ENCODE measurements at places on chromosomes 1 and 21.
A peak's percentile ranks its signal among the peaks of the same experiment; 100 is the strongest.

GRCh38 chr1:3338725-3339070, 115.8 kb upstream of the ARHGEF16 start:
- H3K27ac ChIP-seq: peak overlapping the region; percentile 9
- H3K27me3 ChIP-seq: no peaks in the 10 kb centered on the region
- DNase-seq: no peak
- H3K4me1 ChIP-seq: peaks cover 39% of the 10 kb centered on the region
- H3K36me3 ChIP-seq: no peaks in the 10 kb centered on the region

DNA sequence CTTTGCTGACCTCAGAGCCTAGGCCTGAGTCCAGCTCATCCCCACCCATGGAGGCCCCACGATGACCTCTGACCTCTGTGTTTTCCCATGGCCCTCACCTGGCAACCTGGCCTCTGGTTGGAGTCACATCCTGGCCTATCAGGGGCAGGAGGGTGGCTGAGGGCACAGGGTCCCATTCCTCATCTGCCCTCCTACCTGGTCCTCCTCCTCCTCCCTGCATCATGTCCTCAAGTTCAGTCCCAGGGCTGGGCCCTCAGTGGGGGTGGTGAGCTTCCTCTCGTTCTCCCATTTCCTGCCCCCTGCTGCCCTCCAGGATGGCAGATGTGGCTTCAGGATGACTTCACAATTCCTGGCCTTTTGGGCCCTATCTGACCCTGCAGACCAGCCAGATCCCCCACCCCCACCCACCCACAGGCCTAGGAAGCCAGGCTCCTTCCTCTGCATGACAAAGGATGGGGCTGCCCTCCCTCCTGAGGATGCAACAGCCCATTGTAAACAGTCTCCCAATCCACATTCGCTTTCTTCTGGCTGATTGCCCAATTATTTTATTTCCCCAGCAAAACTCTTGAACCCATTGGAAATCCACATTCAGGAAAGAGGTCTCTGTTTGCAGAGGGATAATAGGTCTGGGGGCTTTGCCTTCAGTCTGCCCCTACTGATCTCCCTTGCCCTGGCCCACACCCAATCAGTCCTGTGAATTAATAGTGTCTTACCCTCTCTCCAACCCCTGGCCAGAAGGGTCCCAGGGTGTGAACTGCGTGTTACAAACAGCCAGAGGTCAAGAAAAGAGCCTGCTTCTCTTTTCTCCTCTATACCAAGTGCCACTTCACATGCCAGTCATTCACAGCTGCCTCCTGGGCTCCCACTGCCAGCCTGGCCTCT, 10.3 kb upstream of the LEFTY1 start:
- H3K36me3 ChIP-seq: no peaks in the 10 kb centered on the region
- DNase-seq: no peak
- no peak overlapping the region for H3K4me3 ChIP-seq
- peaks cover 21% of the 10 kb centered on the region for H3K4me1 ChIP-seq

DNA sequence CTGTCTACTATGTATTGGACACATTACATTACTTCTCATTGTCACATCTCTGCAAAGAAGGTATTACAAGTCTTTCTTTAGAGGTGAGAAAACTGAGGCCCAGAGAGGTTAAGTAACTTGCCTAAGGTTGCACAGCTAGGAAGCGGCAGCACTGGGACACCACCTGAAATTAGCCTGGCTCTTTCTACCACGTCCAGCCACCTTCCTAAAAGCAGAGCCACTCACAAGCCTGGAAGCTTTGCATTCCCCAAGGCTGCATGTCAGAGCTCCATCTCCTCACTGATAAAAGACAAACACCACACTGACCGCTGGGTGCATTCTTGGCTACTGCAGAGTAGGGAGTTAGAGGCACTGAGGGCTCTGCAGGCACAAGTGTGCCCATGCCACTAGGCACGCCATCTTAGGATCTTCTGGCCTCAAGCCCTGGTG, 2.4 kb downstream of the CD247 start:
- no peaks in the 10 kb centered on the region for H3K4me1 ChIP-seq
- H3K27ac ChIP-seq: no peak overlapping the region
- no peaks in the 10 kb centered on the region for H3K27me3 ChIP-seq

DNA sequence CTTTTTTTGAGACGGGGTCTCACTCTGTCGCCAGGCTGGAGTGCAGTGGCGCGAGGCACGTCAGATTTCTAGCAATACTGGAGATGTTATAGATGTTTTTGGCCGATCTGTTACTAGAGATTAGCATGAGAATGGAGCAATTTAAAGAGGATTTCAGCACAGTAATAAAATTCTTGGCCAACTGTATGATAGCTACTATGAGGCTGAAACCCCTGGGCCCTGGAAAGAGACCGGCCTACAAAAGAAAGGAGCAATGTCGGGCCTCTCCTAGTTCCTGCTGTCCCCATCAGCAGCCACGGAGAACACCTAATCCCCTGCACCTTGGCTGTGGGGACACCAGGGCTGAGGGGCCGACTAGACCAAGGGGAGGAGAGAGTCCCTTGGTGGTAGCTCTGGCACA, 9.5 kb upstream of the GNPAT start:
- no peak for DNase-seq
- no peak overlapping the region for H3K27ac ChIP-seq
- peaks cover 36% of the 10 kb centered on the region for H3K4me1 ChIP-seq
- no peaks in the 10 kb centered on the region for H3K27me3 ChIP-seq

DNA sequence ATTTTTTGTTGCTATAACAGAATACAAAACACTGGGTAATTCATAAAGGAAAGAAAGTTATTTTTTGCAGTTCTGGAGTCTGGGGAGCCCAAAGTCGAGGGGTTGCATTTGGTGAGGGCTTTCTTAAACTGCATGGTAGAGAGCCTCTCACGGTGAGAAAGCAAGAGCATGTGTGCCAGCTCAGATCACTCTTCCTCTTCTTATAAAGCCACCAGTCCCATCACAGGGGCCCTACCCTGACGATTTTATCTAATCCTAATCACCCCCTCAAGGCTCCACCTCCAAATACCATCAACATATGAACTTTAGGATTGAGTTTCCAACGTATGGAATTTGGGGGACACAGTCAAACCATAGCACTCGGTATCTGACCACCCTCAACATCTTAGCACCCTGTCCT, 1.0 kb upstream of the STRIP1 start:
- no peaks in the 10 kb centered on the region for H3K27me3 ChIP-seq
- H3K36me3 ChIP-seq: peaks cover 8% of the 10 kb centered on the region
- H3K4me3 ChIP-seq: no peak overlapping the region
- peaks cover 39% of the 10 kb centered on the region for H3K4me1 ChIP-seq

DNA sequence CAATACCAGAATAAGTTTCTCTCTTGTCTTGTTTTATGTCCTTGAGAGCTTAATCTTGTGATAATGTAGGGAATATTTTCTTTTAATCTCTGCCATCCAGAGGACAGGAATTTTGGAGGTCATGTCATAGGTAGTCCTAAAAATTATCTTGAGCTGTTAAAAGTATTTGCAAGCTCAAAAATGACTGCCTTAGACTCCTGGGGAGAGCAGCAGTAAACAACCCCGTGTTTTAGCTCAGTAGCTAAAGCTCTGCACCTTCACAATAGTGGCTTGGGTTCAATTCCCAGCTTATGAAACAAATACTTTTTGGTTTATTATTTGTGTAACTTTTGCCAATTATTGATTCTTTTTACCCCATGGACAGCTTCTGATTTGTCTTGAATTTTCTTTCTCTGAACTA, 99.4 kb upstream of the OLFM3 start:
- no peak overlapping the region for H3K4me3 ChIP-seq
- no peaks in the 10 kb centered on the region for H3K36me3 ChIP-seq
- no peak for DNase-seq
- no peaks in the 10 kb centered on the region for H3K4me1 ChIP-seq

- DNase-seq: peak; percentile 46
- peaks cover 9% of the 10 kb centered on the region for H3K36me3 ChIP-seq
- H3K4me1 ChIP-seq: peaks cover 75% of the 10 kb centered on the region
- H3K4me3 ChIP-seq: no peak overlapping the region
Observed at GRCh38 chr1:204278958-204279357, 65.2 kb upstream of the GOLT1A start.

DNA sequence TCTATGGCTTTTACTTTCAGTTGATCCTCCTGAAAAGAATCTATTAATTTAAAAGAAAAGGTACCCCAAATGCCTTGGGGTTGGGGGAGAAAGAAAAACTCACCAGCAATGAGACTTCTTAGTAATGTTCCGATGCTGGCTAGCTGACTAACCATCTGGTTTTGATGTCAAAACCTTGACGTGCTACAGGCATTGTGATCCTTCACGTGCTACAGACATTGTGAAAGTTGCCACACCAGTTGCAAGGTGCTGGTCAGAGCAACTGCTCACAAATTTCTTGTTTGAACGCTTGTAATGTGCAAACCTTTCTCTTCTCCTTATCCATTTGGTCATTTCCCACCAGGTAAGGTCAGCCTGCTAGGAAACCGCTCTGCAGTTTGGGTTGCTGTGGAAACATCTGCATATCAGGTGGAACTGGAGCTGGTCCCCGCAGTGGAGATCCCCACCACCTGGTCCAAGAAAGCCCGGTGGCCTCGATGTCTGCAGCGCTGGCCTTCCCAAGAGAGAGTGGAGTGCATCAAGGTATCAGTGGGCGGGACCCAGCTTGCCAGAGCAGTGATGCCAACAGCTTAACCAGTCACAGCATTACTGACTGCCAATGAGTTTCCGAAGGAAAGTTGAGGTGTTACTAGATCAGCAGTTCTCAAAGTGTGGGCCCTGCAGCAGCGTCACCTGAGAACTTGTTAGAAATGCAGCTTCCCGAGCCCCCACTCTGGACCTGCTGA, 16.1 kb downstream of the MAB21L3 start:
- no peaks in the 10 kb centered on the region for H3K36me3 ChIP-seq
- H3K27me3 ChIP-seq: no peaks in the 10 kb centered on the region
- H3K4me1 ChIP-seq: no peaks in the 10 kb centered on the region
- no peak for DNase-seq
- no peak overlapping the region for H3K4me3 ChIP-seq
- H3K27ac ChIP-seq: no peak overlapping the region

DNA sequence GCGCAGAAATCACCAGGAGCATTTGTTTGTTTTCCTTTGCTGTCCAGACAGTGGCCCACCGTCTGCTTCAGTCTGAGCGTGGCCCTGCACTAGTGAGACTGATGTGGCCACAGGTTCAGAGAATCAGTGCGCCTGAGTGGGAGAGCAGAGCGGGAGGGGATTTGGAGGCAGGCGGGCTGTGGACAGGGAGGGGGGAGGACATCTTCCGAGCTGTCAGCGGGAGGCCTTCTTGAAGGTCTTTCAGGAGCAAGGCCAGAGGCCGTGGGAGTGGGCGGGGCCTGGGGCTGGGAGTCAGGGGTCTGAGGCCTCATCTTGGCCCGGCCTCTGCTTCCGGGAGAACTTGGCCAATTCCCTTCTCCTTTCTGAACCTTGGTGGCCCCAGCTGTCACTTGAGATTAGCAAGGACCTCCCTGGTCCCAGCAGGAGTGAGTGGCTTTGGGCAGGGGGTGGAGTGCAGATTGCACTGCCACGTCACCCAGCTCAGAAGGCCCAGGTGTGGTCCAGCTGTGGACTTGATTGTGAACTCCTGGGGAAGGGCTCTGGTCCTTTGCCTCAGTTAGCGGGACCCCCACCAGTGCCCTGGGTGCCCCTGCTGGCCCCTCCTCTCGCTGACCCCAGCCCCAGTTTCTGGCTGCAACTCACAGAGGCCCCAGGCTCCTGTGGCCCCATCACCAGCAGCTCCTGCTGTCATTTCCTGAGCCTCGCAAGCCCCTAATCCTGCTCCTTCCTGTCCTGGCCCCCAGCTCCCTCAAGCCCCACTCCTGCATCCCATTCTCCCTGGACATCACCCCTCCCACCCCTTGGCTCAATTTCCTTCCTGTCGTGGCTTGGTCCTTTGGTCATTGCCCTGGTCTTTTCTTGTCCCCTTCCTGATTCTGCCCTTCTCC, 8.4 kb downstream of the TNFRSF1B start:
- H3K4me3 ChIP-seq: no peak overlapping the region
- H3K27ac ChIP-seq: peak overlapping the region; percentile 93
- peaks cover 46% of the 10 kb centered on the region for H3K4me1 ChIP-seq
- DNase-seq: no peak

DNA sequence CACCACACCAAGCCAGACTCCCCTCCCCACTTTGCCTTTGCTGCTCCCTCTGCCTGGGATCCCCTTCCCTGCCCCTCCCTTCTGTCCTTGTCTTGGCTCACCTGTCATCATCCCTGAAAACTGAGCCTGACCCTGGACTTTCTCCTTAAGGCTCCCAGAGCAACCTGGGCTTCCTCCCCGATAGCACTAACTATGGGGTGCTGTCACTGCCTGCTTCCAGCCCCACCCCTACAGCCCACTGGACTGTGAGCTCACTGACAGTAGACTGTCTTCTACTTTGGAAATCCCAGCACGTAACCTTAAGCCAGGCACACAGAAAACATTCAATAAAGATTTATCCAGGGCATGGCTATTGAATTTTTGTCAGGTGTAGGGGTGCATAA, 9.5 kb upstream of the CSF1 start:
- no peak for DNase-seq
- H3K27me3 ChIP-seq: no peaks in the 10 kb centered on the region
- no peaks in the 10 kb centered on the region for H3K36me3 ChIP-seq
- peaks cover 27% of the 10 kb centered on the region for H3K4me1 ChIP-seq

DNA sequence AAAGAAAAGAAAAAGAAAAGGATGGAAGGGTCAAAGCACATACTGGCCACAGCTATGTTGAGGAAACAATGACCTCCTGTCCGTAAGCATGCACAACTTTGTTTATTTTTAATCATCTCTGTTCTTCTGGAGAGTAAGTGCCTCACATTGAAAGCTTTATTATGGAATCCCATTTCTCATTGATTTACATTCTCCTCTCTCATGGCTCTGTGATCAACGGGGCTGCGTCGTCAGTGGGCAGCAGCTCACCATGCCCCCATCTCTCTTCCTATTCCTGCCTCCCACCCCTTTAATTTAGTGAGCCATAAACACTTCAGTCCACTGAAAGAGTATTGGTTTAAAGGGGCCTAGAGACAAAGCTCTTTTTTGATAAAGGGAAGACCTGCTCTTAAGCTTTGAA, 98.9 kb downstream of the KAZN start:
- H3K4me1 ChIP-seq: no peaks in the 10 kb centered on the region
- H3K27me3 ChIP-seq: peaks cover 23% of the 10 kb centered on the region
- no peak overlapping the region for H3K27ac ChIP-seq
- DNase-seq: no peak
- H3K4me3 ChIP-seq: no peak overlapping the region

GRCh38 chr1:170214117-170215032, 68.6 kb downstream of the NTMT2 start:
- H3K4me1 ChIP-seq: no peaks in the 10 kb centered on the region
- no peak overlapping the region for H3K4me3 ChIP-seq
- no peak for DNase-seq

GRCh38 chr1:243849421-243850201, 432 bp downstream of the AKT3 start:
- peak overlapping the region; percentile 95 for H3K27ac ChIP-seq
- peaks cover 18% of the 10 kb centered on the region for H3K4me1 ChIP-seq
- no peaks in the 10 kb centered on the region for H3K36me3 ChIP-seq
- H3K27me3 ChIP-seq: peaks cover 18% of the 10 kb centered on the region
- H3K4me3 ChIP-seq: peak overlapping the region; percentile 94

DNA sequence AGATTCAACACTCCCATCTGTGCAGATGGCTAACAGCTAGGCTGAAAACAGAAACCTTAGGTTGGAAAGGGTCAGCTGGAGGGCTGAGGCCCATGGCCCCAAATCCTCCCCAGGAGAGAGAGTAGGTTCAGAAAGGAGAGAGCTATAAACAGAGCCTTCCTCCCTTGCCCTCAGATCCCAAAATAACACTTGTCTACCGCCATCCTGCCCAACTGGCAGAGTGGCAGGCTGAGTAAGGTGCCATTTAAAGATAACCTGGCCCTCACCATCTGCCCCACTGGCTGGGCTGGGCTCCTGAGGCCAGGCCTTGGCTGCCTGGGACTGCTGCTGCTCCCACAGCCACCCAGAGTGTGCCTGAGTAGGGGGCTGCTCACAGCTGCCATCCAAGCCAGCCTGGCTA, 4.3 kb upstream of the SHISA4 start:
- H3K36me3 ChIP-seq: no peaks in the 10 kb centered on the region
- H3K27me3 ChIP-seq: peaks cover 15% of the 10 kb centered on the region
- peaks cover 21% of the 10 kb centered on the region for H3K4me1 ChIP-seq
- peak; percentile 3 for DNase-seq

All from stomach (tissue), 19 donors.